ENCODE measurements at places on chromosomes 3 and 15. TPM values are rescaled to one million over a fixed set of nuclear protein-coding genes. Genes with fewer than 3 reads are reported as not detected.

- no peak for DNase-seq
Observed at GRCh38 chr15:60656041-60656440, 177.1 kb upstream of the ICE2 start.

Gene COLQ
- 14.9 TPM for total RNA-seq

DNA sequence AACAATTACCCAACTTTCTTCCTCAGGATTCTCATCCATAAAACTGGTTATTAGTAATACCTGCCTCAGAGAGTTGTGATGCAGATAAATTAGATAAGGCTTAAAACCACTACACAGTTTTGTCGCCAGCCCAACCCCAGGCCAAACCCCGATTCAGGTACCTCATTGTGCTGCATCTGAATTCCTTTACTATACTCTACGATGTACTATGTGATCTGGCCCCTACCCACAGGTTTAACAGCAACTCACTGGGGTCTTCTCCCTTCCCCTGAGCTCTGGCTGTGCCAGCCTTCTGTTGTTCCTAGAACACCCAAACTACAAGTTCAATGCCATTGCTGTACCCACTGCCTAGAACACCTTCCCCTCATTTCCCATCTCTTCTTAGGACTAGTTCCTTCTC is 64.6 kb downstream of the MYO5A start:
- no peak for DNase-seq

DNA sequence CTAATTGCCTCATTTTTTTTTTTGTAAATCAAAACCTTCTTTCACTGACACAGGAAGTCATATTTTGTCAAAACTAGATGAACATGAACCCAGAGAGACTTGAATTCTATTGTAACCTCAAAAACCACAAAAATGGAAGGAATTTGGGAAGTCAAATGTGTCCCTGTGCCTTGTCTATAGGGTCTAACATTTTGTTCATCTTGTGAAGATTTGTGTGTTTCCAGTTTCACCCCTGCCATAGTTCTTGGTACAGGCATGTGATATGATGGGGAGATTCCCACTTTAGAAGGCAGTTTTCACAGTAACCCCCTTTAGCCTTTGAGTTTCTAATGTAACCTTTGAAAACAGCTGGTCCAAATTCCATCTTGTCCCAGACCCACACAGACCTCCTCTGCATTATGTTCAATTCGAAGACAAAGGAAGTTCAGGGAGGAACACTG is 318.5 kb upstream of the ADAMTS9 start:
- no peak for DNase-seq

Gene IGSF10
- 3.1 TPM for total RNA-seq

DNA sequence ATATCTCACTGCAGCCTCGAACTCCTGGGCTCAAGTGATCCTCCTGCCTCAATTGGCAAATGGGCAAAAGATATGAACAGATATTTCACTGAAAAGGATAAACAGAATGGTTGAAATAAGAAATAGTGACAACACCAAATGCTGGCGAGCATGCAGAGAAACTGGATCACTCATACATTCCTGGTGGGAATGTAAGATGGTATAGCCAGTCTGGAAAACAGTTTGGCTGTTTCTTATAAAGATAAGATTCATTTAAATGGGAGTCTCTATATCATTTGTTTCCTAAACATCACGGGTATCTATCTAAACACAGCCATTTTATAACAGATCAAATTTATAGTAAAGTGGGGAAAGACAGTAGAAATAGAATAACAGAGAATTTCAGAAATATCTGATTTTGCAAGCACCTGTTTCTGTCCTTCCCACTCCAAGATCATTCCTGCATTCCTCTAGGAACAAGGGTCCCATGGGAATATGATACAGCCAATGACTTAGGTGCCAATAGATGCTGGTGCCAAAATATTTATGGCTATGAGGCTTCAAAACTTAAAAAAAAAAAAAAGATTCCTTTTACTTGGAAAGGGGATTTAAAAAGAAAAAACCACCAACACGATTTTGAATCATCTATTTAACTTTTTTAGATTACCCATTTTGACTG is 9.9 kb upstream of the TFDP2 start:
- DNase-seq = no peak

Gene CATSPER2
- total RNA-seq = 1.2 TPM

Gene CALML4
- total RNA-seq = 0.91 TPM

GRCh38 chr3:133442518-133442917 is 42.7 kb downstream of the BFSP2 start:
- no peak for DNase-seq

GRCh38 chr15:65829130-65829764 is 37.2 kb upstream of the DENND4A start:
- no peak for DNase-seq

- no peak for DNase-seq
Observed at GRCh38 chr3:129409541-129409940, 18.9 kb downstream of the EFCAB12 start.

GRCh38 chr3:113275258-113275556 is 63.9 kb downstream of the BOC start:
- DNase-seq = no peak

DNA sequence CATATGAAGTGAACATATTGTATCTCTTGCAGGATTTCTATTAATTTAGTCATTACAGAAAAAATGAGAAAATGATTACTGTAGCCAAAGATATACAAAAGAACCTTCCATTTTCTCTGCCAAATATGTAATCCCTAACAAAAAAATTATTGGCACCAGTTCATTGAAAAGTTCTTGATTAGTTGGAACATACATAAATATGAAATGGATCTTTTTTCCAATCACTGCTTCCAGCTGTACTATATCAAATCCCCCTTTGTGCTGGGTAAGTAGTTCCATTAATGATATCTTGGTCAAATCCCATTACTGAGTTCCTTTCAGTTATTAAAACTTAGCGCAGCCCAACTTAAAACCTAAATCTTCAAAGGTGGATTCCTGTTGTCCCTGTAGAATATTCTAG is 263.8 kb downstream of the SLC9A9 start:
- DNase-seq = no peak

GRCh38 chr15:83396101-83396500 is 51.0 kb upstream of the SH3GL3 start:
- DNase-seq = no peak

Gene GOLGA6L7
- total RNA-seq = not detected

DNA sequence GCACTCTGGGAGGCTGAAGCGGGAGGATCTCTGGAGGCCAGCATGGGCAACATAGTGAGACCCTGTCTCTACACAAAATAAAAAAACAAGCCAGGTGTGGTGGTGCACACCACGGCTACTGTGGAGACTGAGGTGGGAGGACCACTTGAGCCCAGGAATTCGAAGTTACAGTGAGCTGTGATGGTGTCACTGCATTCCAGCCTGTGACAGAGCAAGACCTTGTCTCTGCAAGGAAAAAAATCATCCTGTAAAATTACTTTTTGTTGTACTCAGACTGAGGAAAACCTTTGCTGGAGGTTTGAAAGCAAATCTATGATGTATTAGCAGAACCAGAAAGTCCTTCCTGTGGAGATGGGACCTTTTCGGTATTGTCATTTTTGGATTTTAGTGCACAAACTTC is 63.3 kb downstream of the ATP1B3 start:
- no peak for DNase-seq

DNA sequence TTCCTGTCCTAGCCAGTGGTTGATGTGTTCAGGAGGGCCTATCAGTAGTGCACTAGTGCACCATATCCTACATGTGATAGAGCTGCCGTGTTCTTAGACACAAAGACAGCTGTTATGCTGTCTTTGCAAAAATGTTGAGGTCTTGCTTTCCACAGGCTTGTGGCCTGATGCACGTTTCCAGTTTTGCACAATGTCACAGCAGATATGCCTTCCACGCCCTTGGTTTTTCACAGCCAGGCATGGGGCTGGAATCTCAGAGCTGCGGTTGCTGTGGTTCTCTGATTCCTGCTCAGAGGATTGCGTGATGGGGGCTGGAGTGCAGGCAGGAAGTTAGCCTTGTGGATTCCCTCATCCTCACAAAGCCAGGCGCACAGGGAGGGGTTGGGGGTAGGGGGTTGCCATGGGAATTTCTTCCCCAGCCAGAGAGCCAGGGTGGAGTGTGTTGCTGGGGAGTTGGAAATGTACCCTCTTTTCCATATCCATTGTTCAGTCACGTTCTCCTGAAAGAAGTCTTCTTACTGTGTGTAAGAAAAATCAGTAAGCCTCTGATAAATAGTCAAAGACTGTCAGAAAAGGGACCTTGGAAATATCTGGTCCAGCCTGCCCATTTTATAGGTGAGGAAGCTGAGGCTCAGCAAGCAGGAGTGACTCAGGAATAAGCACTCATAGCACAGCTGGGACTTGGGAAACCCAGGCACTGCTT is 79.4 kb downstream of the SMAD3 start:
- no peak for DNase-seq

Gene CYP8B1
- total RNA-seq = not detected

Gene XCR1
- total RNA-seq = not detected

GRCh38 chr15:62066663-62067447 is at the start of gene C2CD4A:
C2CD4A (plus strand) TSS chr15:62066977; CDS start chr15:62067614, 637 bp downstream.
- peak; percentile 54 for DNase-seq

DNA sequence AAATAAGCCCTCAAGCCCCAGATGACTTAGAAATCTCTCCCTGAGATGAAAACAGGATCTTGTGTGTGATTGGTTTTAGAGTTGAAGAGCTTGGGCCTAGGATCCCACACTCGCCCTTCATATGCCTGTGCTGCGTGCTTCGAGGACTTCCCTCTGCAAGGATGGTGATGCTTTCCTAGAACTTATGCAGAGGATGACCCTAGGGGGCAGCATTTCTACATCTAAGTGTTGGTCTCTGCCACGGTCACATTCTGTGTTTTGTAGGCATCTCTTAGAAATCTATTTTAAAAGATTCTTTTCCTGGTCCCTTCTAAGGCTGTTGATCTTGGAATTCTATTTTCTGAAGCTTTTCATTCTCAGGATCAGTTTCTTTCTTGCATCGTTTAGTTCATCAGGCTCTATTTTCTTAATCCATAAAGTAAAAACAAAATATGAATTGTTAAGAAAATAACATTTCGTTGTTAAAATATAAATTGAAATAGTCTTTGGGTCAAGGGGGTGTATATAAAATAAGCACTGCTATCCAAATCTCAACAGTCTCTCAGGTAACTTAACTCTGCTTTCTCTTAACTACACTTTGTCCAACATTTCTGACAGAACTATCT is 45.7 kb downstream of the WDR76 start:
- DNase-seq = no peak

- DNase-seq = no peak
Observed at GRCh38 chr3:111785034-111785433, 74.0 kb upstream of the PHLDB2 start.

- no peak for DNase-seq
Observed at GRCh38 chr3:159057621-159058020, 255.8 kb downstream of the MFSD1 start.

GRCh38 chr15:75164625-75165350 is 36.9 kb upstream of the C15orf39 start:
- DNase-seq = no peak

GRCh38 chr3:172853005-172853404 is 102.5 kb downstream of the ECT2 start:
- no peak for DNase-seq

GRCh38 chr15:48144889-48145288 is 24.1 kb downstream of the SLC24A5 start:
- DNase-seq = no peak

Gene POTEB
- total RNA-seq = not detected

- DNase-seq = no peak
Observed at GRCh38 chr3:53142986-53143385, 12.8 kb upstream of the RFT1 start.

DNA sequence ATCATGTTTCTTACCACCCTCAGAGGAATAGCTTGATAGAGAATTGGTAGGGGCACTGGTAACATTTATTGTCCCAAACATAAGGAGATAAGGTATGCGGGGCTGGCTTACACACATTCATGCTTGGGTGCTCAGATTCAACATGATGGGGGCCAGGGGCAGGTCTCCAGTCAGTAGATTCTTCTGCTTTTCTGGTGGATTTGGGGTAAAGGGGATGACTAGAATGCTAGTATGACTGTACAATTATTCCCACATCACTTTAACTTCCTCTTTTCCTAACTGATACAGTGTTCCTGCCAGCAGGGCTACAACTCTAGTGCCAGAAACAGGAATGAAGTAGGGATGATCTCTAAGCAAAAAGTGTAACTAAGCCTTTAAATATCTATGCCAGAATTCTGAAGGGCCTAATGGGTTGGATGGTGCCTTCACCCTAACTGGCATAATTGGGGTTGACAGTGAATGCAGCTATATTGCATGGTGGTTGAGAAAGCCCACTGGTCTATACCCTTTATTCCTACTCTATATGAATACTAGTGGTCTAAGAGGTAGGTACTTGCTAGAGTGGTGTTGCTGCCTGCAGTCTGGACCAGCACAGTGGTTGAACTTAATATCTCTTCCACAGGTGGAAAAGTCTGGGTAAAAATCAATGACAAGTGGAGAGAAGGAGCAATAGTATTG is 117.4 kb downstream of the IL12A start:
- no peak for DNase-seq

GRCh38 chr3:30964612-30965011 is 70.2 kb upstream of the GADL1 start:
- no peak for DNase-seq

DNA sequence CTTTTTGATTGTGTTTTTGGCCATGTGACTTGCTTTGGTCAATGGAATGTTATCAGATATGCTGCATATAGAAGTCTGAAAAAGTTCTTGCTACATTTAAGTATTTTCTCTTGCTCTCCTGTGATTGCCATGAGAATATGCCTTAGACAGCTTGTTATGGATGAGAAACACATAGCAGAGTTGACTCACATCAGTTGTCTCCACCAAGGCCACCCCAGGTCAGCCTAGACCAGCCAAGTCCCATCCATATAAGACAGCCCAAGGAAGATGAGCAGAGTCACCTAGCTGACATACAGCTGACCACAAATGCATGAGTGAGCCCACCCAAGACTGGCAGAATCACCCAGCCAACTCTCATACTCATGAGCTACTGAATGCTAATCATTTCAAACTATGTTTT is 153.0 kb downstream of the THRB start:
- DNase-seq = no peak

DNA sequence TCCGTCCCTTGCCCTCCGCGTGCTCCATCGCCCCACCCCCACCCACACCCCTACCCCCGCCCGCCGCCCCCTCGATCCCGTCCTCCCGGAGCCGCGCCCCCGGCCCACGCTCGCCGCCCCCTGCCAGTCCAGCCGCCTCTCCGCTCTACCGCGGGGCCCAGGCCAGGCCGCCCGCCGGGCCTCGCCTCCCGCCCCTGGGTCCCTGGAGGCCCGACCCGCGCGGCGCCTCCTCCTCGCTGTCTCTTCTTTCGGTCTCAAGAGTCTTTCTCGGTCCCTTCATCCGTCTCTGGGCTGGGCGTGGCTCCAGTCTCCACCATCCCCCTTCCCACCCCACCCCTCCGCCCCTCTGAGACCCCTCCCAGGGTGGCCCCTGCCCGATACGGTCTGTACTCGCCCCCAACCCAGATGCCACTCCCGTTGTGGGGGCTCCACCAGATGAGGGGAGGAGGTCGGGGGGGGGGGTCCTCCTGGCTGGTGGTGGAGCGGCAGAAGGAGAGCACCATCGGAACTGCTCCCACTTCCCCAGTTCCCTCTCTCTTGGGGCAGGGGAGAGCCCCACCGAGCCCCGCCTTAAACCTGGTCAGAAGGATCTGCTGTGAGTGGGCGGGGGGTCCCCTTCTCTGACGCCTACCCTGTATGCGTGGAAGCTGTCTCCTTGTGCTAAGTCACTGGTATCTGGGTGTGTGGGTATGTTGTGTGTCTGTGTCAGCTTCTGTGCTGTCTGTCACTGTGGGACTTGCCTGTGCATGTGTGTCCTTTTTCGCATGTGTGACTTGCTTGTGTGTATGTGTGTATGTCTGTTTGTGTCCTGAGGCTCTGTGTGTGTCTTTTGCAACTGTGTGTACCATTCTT is 1.0 kb downstream of the PRKCD start:
- DNase-seq = peak; percentile 44

- no peak for DNase-seq
Observed at GRCh38 chr15:35437157-35437556, 108.8 kb downstream of the DPH6 start.

Gene CIB2
- 26.1 TPM for total RNA-seq
